NCI-H1048 (cell line): ENCODE measurements at places on chromosomes 12 and 14.

- no peak for DNase-seq
Measured at GRCh38 chr14:34733245-34733644, 18.9 kb upstream of the CFL2 start.

GRCh38 chr12:88501972-88502938, 78.0 kb downstream of the KITLG start:
- no peak for DNase-seq

- DNase-seq = no peak
Measured at GRCh38 chr14:79920180-79920692, 291.1 kb downstream of the DIO2 start.

GRCh38 chr12:95613021-95613420, 61.7 kb upstream of the USP44 start:
- DNase-seq = no peak

- DNase-seq = no peak
Measured at GRCh38 chr14:100142073-100143040, 17.1 kb downstream of the DEGS2 start.
